ENCODE measurements at places on chromosomes 4 and X. TPM values are rescaled to one million over a fixed set of nuclear protein-coding genes. Genes with fewer than 3 reads are reported as not detected.

Gene MAGIX
- 28.8 TPM for total RNA-seq

Gene VSIG4
- 7.5 TPM for total RNA-seq

Gene ZRSR2
- 263 TPM for total RNA-seq

Gene GPRASP3
- total RNA-seq = not detected

Gene PDGFRA
- 20.6 TPM for total RNA-seq

Gene PNMA3
- 0.82 TPM for total RNA-seq

Gene KDR
- total RNA-seq = 1.9 TPM

Gene RASGEF1B
- total RNA-seq = 23.1 TPM

Gene TMSB15A
- total RNA-seq = not detected

Gene ARAP2
- total RNA-seq = 42.3 TPM

Gene CABS1
- not detected for total RNA-seq

Gene ZAR1
- total RNA-seq = not detected

Gene GPR173
- 0.48 TPM for total RNA-seq

Gene PDLIM5
- 123 TPM for total RNA-seq

Gene NDP
- total RNA-seq = not detected

Gene ATP2B3
- total RNA-seq = not detected

Gene VEGFD
- total RNA-seq = not detected

All from transverse colon (tissue), 4 donors.